ENCODE measurements at places on chromosomes 11 and 22.

DNA sequence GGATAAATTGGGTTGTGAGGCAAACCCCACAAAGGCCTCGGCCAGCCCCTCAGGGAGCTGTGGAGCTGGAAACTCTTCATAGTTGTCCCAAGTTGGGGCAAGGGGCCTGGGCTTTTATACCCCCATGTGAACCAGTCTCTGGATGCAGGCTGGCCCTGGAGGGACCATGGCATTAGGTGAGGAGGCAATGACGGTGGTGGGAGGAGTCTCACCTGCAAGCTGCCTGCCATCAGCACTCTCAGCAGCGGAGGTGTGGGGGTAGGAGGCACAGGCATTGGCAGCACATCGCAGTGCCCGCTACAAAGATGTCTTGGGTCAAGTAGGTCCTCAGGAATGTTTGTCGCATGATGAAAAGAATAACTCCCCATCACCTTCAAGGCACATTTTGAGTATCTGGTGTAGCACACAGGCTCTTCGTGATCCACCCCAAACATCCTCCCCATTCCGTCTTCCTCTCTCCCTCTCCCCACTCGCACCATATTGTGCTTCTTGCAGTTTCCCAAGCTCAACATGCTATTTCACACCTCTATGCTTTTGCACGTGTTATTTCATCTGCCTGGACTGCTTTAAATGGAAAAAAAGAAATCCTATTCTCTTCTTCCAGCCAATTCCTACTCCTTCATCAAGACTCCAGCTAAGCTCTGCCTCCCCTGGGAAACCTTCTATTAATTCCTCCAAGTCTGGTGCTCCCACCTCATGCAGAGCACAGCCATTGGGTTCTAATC lies 18.1 kb upstream of the TSKU start:
- DNase-seq = no peak

GRCh38 chr11:18692941-18693760 lies 5.4 kb upstream of the TMEM86A start:
- DNase-seq = no peak

- no peak for DNase-seq
Observed at GRCh38 chr11:122749005-122749687, 89.2 kb upstream of the CRTAM start.

DNA sequence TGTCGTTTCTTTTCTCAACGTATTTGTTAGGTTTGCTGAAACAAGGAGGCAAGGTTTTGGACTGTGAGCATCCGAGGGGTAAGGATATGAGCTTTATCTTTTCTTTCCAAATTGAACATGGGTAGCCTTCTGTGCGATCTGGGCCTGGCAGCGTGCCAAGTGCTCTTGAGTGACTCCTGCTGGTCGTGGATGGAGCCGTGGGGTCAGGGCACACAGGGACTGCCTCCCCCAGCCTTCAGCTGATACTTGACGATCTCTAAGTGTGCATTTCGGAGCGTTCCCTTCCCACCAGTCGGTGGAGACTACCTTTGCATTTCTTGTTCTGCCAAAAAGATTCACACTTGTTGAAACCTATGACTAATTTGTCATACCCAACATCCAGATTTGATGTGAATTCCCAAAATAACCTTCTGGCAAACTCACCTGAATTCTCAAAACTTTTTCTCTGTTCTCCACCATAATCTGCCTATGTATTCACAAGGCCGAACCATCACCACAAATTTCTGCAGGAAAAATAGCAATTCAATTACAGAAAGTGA lies 40.1 kb upstream of the CLMP start:
- no peak for DNase-seq

GRCh38 chr11:61967924-61968757 lies 707 bp upstream of the FTH1 start:
- DNase-seq = peak; percentile 46

GRCh38 chr11:118289401-118289800 lies 15.1 kb upstream of the CD3E start:
- no peak for DNase-seq

DNA sequence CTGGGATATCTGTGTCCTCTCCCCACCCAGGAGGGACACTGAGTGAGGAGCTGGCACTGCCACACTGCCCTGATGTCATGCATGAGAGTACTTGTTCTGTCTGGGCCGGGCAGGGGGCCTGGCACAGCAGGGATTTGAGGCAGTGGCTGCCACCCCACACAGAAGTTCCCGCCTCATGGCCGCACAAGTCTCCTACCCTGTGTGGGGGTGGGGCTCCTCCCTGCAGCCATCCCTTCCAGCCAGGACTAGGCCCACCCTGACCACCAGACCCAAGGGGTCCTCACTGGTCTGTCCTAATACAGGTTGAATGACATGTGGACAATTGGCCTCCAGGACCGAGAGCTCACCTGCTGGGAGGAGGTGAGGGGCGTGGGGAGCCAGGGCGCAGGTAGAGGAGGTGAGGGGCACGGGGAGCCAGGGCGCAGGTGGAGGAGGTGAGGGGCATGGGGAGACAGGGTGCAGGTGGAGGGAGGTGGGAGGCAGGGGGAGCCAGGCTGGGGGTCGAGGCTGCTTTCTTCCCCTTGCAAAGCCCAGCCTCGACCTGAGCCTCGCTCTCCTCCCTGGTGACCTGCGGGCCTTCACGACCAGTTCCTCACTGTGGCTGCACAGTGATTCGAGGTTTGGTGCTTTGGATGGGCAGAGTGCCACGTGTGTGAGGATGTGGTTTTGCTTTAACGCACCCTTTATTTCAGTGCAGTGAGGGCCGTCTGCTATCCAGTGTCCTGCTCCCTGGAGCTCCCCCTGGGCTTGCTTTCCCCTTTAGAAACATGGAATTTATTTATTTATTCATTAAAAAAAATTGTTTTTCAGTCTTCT lies 7.4 kb downstream of the LZTR1 start:
- DNase-seq = no peak

DNA sequence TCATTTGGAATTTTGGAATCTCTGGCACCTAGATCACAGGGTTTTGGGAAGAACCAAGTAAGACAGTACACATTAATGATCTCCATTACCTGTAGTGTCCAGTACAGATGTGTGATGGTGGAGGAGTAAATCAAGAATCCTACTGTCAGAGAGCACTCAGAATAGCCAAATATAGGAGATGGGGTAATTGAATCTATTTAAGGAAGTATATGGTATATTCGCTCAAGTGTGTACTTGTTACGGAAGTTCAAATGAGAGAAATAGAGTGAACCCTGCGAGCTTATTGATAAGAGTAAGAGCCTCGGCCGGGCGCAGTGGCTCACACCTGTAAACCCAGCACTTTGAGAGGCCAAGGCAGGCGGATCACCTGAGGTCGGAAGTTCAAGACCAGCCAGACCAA lies 2.2 kb downstream of the SPCS2 start:
- no peak for DNase-seq

All from cerebellar cortex (tissue), 1 donor.